Activated naive CD8-positive, alpha-beta T cell treated with anti-CD3 and anti-CD28 coated beads, Interleukin-2, amount 10 ng/mL, durations not matched to agents 7 days and 5 days (primary cell): ENCODE measurements at places on chromosomes 3 and 15. TPM values are rescaled to one million over a fixed set of nuclear protein-coding genes. Genes with fewer than 3 reads are reported as not detected.
A peak's percentile ranks its signal among the peaks of the same experiment; 100 is the strongest.

The SCAANT1 gene
- 1.8 TPM for total RNA-seq

The EFCAB12 gene
- total RNA-seq: 1.2 TPM

DNA sequence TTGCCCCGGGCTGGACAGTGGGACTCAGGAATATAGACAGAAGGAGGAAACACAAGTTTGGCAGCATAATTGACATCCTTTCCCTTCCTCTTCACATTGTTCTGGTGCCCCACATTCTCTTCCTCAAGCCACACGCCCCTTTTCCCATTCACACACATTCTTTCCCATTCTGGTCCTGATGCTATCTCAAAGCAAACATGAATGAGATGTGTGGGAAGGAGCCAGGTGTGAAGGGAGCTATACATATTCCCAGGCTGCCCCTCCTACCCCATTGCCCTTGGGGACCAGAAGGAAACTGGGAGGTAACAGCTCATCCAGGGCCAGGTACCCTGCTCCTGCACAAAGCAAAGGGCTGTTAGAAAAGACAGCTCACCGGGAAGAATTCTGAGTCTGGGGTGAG, 23.4 kb upstream of the CLK3 start:
- no peak overlapping the region for H3K27ac ChIP-seq
- no peaks in the 10 kb centered on the region for H3K27me3 ChIP-seq
- no peaks in the 10 kb centered on the region for H3K4me1 ChIP-seq
- no peak for DNase-seq

The PLA2G4D gene
- total RNA-seq: not detected

DNA sequence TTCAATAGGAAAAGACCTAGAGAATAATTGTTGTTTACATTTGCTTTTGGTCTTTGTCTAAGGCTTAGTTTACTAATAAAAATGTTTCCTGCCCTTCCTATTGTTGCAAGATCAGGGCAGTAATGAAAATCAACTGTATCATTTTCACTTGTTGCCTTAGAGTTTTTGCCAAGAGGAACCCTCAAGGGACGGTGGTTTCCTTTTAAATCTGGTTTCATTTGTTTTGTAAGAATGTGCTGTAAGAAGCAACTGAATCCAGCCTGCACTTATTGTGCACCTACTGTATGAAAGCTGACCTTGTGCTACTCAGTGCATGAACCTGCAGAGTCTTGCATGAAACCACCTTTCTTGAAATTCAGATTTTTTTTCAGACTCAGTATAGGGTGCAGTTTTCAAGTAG, 5.3 kb downstream of the IGF1R start:
- no peak overlapping the region for H3K4me3 ChIP-seq
- no peak overlapping the region for H3K27ac ChIP-seq
- H3K27me3 ChIP-seq: peaks cover 28% of the 10 kb centered on the region
- no peaks in the 10 kb centered on the region for H3K36me3 ChIP-seq

GRCh38 chr3:182413061-182413460, 380.2 kb upstream of the ATP11B start:
- no peak overlapping the region for H3K4me3 ChIP-seq
- no peaks in the 10 kb centered on the region for H3K36me3 ChIP-seq
- no peak for DNase-seq

The IGDCC3 gene
- total RNA-seq: not detected

The MKRN2OS gene
- not detected for total RNA-seq

The CFAP100 gene
- not detected for total RNA-seq

The TMEM202 gene
- not detected for total RNA-seq

The TTC21A gene
- total RNA-seq: 4.5 TPM

GRCh38 chr15:77107531-77108355, 36.8 kb upstream of the TSPAN3 start:
- no peaks in the 10 kb centered on the region for H3K36me3 ChIP-seq
- H3K27me3 ChIP-seq: no peaks in the 10 kb centered on the region
- no peak overlapping the region for H3K27ac ChIP-seq

GRCh38 chr3:134903837-134904236, 108.8 kb downstream of the EPHB1 start:
- H3K4me1 ChIP-seq: peaks cover 6% of the 10 kb centered on the region
- H3K36me3 ChIP-seq: no peaks in the 10 kb centered on the region
- H3K27me3 ChIP-seq: peaks cover 38% of the 10 kb centered on the region
- H3K27ac ChIP-seq: no peak overlapping the region

- no peak overlapping the region for H3K4me3 ChIP-seq
- no peaks in the 10 kb centered on the region for H3K4me1 ChIP-seq
- no peak overlapping the region for H3K27ac ChIP-seq
- DNase-seq: no peak
- peaks cover 42% of the 10 kb centered on the region for H3K27me3 ChIP-seq
These were observed 63.3 kb downstream of the RPLP1 start for GRCh38 chr15:69515926-69516325.

DNA sequence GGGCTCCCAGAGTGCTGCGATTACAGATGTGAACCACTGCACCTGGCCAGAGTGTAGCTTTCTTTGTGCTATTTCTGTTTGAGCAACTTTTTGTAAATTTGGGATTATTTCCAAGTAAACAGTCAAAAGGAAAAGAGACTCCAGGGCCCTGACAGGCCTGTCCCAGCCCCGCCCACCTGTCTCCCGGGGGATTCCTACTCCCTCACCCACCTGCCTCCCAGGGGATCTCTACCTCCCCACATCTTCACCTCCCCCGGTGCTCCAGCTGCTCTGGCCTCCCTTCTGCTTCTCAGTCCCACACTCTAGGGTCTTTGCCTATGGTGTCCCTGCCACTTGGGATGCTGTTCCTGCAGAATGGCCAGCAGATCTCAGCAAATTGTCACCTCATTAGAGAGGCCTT, 7.0 kb downstream of the RHCG start:
- peak; percentile 8 for DNase-seq
- peaks cover 34% of the 10 kb centered on the region for H3K27me3 ChIP-seq
- no peak overlapping the region for H3K4me3 ChIP-seq
- H3K36me3 ChIP-seq: no peaks in the 10 kb centered on the region

DNA sequence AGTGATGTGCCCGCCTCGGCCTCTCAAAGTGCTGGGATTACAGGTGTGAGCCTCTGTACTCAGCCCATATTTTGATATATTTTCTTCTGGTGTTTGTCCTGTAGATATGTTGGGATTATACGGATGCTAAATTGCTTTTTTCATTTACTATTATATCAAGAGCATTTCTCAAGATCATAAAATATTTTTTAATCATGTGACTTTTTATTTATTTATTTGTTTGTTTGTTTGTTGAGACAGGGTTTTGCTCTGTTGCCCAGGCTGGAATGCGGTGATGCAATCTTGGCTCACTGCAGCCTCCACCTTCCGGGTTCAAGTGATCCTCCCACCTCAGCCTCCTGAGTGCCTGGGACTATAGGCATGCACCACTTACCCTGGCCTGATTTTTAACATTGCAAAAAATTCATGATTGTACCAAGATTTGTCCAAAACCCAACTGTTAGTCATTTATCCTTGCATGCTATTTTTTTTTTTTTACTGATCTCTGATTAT, 2.7 kb upstream of the PXK start:
- peaks cover 6% of the 10 kb centered on the region for H3K36me3 ChIP-seq
- no peak overlapping the region for H3K27ac ChIP-seq
- no peak overlapping the region for H3K4me3 ChIP-seq
- H3K27me3 ChIP-seq: no peaks in the 10 kb centered on the region
- DNase-seq: no peak
- H3K4me1 ChIP-seq: peaks cover 31% of the 10 kb centered on the region

- no peaks in the 10 kb centered on the region for H3K4me1 ChIP-seq
- no peaks in the 10 kb centered on the region for H3K27me3 ChIP-seq
- H3K27ac ChIP-seq: no peak overlapping the region
- no peak overlapping the region for H3K4me3 ChIP-seq
These were observed 236.5 kb downstream of the LRTM1 start for GRCh38 chr3:54691289-54691771.

GRCh38 chr3:101189796-101190195, 130.6 kb downstream of the IMPG2 start:
- H3K27me3 ChIP-seq: peaks cover 3% of the 10 kb centered on the region
- H3K4me3 ChIP-seq: no peak overlapping the region
- no peak overlapping the region for H3K27ac ChIP-seq
- H3K4me1 ChIP-seq: no peaks in the 10 kb centered on the region

DNA sequence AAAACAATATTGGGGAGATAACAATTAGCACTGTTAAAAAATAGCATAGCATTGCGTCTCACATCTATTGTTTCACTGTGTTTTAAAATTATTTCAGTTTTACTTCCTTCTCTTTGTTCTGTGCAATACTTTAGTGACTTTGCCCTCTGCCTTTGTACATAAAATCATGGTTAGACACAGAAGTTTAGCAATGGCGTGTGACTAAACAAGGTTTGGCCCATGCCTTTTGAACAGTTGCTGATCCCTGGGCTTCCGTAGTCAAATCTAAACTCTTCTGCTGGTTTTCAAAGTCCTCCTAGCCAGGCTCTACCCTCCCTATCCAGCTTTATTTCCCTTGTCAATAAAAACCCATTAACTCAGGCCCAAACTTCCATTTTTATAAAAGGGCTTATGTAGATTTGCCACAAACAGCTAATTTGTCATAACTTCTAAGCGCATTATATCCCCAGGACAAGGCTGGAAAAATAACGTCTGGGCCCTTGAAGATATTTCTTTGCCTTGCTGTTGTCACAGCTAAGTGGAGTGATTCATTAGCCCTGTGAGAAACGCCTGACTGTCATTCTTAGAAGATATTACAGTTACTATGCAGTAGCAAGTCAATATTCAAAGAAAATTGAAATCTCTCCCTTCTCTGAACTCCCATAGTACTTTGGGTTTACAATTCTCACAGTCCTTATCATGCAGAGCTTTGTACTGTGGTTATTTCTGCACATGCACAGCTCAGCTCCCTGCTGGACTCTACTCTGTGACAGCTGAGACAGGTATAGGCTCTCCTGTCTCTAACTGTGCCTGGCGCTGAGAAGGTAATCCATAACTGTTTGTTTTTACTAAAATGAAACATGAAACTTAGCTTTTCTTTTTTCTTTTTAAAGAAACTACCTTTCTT, 123.4 kb upstream of the SLC24A5 start:
- H3K4me3 ChIP-seq: no peak overlapping the region
- DNase-seq: no peak
- H3K27me3 ChIP-seq: peaks cover 5% of the 10 kb centered on the region
- no peak overlapping the region for H3K27ac ChIP-seq

DNA sequence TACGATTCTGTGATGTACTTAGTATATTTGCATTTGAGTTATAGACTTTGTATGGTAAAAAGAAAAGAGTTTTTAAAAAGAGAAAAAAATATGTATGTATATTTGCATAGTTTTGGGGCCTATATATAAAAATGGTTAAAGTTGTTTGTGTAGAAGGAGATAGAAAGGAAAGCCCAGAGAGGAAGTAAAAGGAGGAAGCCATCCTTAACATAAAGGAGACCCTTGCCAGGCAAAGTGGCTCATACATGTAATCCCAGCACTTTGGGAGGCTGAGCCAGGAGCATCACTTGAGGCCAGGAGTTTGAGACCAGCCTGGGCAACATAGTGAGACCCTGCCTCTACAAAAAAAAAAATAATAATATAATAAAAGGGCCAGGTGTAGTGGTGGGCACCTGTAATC, 8.4 kb downstream of the SNAP23 start:
- H3K36me3 ChIP-seq: peaks cover 3% of the 10 kb centered on the region
- DNase-seq: no peak
- no peak overlapping the region for H3K4me3 ChIP-seq
- H3K4me1 ChIP-seq: peaks cover 6% of the 10 kb centered on the region
- H3K27ac ChIP-seq: no peak overlapping the region

- peaks cover 4% of the 10 kb centered on the region for H3K27me3 ChIP-seq
- H3K36me3 ChIP-seq: no peaks in the 10 kb centered on the region
- DNase-seq: no peak
These were observed 42.9 kb upstream of the AKAP13 start for GRCh38 chr15:85337425-85338074.

- no peak overlapping the region for H3K27ac ChIP-seq
- no peaks in the 10 kb centered on the region for H3K4me1 ChIP-seq
- no peak overlapping the region for H3K4me3 ChIP-seq
- peaks cover 10% of the 10 kb centered on the region for H3K27me3 ChIP-seq
These were observed 20.0 kb upstream of the TEX55 start for GRCh38 chr3:119125742-119126504.

The IL5RA gene
- total RNA-seq: 0.48 TPM

- H3K27me3 ChIP-seq: no peaks in the 10 kb centered on the region
- no peak overlapping the region for H3K27ac ChIP-seq
- no peak overlapping the region for H3K4me3 ChIP-seq
- H3K4me1 ChIP-seq: no peaks in the 10 kb centered on the region
- H3K36me3 ChIP-seq: no peaks in the 10 kb centered on the region
These were observed 121.8 kb upstream of the NLGN1 start for GRCh38 chr3:173275740-173276139.

- no peak overlapping the region for H3K27ac ChIP-seq
- no peaks in the 10 kb centered on the region for H3K4me1 ChIP-seq
- peaks cover 2% of the 10 kb centered on the region for H3K27me3 ChIP-seq
- no peaks in the 10 kb centered on the region for H3K36me3 ChIP-seq
These were observed 148.4 kb downstream of the TIGIT start for GRCh38 chr3:114442246-114442645.

The CCR4 gene
- total RNA-seq: 17.5 TPM

DNA sequence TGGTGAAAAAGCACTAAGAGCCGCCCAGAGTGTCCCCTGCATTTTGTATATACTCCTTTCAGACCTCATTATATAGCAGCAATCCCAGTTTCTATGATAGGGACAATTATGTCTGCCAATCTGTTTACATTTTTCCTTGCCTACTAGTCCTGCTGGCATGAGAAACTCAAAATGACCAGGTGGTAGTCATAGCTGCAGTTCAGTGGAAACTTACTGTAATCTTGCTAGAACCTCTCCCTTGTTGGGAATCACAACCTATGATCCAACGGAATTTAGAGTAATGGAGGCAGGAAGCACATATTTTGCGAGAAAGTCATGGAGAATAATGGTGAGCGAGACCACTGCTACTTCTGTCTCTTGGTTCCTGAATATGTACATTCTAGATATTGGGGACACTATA, 28.6 kb upstream of the MINAR1 start:
- no peak overlapping the region for H3K27ac ChIP-seq
- no peaks in the 10 kb centered on the region for H3K36me3 ChIP-seq
- no peaks in the 10 kb centered on the region for H3K4me1 ChIP-seq
- H3K4me3 ChIP-seq: no peak overlapping the region
- H3K27me3 ChIP-seq: no peaks in the 10 kb centered on the region

- H3K4me1 ChIP-seq: no peaks in the 10 kb centered on the region
- no peak overlapping the region for H3K4me3 ChIP-seq
These were observed 81.0 kb upstream of the KCNMB2 start for GRCh38 chr3:178455226-178455625.

DNA sequence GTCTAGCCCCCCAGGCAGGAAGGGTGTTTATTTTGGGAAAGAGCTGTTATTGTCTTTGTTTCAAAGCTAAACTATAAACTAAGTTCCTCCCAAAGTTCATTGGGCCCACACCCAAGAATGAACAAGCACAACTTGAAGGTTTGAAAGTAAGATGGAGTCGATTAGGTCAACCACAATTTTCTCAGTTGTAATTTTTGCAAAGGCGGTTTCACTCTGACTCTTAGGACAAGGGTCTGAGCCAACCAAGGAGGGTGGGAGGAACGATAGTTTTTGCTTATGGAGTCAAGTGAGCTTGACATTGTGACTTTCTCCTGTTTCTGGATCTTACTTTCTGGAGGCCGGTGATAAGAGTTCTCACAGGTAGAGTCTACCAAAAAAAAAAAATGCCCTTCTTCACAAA, 5.8 kb upstream of the ZNF770 start:
- H3K36me3 ChIP-seq: no peaks in the 10 kb centered on the region
- H3K27me3 ChIP-seq: no peaks in the 10 kb centered on the region
- H3K4me3 ChIP-seq: no peak overlapping the region

The SCAMP5 gene
- total RNA-seq: not detected

- no peak overlapping the region for H3K4me3 ChIP-seq
- no peaks in the 10 kb centered on the region for H3K27me3 ChIP-seq
- H3K4me1 ChIP-seq: no peaks in the 10 kb centered on the region
These were observed 293.4 kb upstream of the GBE1 start for GRCh38 chr3:82054849-82055248.

The FANCD2OS gene
- total RNA-seq: not detected
